Hypothalamus (tissue), 51 donors: ENCODE measurements at places on chromosomes 5 and 9.

DNA sequence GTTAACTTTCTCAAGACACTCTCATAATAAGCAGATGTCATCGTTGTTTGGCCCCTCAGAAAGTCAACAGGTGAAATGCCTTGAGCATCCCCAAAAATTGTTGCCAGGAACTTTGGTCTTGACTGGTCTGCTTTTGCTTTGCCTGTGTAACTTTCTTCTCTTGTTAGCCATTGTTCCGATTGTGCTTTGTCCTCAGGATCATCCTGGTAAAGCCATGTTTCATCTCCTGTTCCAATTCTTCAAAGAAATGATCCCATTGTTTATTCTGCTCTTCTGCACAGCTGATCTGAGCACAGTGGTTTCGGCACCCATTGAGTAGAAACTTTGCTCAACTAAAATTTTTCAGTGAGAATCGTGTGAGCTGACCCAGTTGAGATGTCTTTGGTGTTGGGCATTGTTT, 8.1 kb upstream of the ZBED3 start:
- DNase-seq = no peak

DNA sequence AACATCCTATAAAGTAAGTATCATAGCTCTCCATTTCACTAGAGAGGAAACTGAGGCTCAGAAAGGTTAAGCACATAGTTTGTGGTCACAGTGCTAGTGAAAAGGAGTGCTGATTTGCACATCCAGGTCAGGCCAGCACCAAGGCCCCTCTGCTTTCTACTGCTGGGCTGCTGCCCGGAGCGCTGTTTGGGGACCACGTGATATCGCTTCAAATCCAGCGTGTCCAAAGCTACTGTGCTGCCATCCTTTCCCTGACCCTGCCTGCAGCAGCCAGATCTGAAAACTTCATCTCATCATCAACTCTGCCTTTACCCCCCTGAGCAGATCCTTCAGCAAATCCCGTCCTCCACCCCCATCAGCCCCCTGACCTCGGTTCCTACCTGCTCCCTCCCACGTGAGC, 40.7 kb upstream of the AKNA start:
- DNase-seq = no peak

DNA sequence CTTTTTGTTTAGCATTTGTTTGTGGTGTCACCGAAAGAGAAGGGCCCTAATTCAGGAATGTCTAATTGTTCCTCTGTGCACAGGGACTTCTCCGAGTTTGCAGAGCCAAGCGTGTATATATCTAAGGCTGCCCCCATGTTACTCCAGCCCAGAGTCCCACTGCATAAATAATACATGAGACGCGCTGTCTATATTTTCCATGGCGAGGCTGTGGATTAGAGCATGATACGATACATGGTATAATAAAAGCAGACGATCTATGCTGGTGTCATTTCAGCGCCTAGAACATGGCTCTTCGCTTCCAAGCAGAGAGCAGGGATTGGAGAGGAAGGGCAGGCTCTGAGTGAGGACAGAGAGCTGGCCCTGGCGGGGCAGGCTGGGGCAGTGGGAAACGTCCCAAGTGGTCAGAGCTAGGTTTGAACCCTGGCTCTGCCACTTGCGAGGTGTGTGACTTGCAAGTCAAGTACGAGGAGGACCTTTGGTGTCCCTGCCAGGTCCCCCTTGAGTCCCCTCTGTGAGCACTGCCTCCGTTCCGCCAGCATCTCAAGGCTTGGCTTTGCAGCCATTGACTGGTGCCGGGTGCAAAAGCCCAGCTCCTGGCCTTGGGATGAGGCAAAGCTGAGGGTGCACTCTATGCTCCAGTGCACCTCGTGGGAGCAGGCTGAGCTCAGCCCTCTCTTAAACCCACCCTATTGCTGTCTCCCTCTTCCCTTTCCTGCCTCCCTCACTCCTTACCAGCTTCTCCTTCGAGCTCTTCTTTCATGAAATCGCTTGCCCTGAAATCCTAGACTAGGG, 29.2 kb upstream of the LAMC3 start:
- no peak for DNase-seq

DNA sequence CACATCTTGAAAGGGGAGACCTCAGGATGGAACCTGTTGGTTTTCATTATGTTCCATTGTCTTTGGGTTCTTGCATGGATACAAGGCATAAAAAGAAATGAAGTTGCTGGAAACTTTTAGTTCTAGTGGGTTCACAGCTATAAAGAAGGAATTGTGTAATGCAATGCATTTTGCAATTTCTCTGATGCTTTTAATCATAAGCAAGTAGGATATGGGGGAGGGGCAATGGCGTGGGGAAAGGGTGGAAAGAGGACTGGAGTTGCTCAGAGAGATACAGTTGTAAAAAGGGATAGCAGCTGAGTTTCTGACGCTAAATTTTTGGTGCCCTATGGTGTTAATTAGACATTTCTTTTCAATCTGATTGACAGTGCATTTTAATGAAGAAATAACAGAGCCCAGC, 88.6 kb upstream of the FANCC start:
- no peak for DNase-seq

DNA sequence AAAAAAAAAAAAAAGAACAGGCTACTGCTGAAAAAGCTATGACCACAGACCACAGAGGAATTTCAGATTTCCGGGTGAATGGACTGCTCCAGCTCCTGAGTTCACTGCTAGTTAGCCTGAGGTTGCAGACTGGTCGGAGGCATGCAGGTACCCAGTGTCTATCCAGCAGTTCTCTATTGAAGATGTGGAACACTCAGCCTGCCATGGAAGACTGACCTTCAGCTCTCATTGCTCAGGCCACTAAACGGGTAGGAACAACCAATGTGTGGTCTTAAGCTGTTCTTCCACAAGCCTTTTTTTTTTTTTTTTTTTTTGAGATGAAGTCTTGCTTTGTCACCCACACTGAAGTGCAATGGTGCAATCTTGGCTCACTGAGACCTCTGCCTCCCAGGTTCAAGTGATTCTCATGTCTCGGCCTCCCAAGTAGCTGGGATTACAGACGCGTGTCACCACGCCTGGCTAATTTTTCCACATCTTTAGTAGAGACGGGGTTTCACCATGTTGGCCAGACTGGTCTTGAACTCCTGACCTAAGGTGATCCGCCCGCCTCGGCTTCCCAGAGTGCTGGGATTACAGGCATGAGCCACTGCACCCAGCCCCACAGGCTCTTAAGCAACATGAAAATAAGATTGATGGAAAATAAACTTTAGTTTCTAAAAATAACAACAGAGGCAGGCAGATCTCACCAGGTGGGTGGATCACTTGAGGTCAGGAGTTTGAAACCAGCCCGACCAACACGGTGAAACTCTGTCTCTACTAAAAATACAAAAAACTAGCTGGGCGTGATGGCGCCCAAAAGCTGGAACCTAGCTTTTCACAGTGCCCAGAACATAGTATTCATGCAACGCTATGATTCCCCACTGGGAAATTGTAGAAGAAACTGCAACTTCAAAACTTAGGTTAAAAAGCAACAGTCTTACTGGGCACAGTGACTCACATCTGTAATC, 20.0 kb upstream of the NPM1 start:
- no peak for DNase-seq

DNA sequence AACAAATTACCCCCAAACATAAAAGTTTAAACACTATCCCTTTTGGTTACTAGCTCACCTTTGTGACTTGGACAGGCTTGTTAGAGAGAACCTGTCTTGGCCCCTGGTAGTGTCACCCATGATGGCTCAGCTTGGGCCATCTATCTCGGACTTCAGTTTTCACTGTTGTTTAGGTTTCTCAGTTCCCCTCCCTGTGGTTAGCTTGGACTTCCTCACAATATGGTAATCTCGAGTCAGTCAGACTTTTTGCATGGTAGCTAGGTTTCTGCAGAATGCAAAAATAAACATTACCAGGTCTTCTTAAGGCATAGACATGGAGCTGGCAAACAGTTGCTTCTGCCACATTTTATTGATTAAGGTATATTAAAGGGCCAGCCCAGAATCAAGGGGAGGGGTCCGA, 324.3 kb upstream of the RORB start:
- DNase-seq = no peak

GRCh38 chr9:136858844-136859757, 7.0 kb downstream of the MAMDC4 start:
- no peak for DNase-seq
